Ovary (tissue), 10 donors: ENCODE measurements at places on chromosomes 2 and 18. TPM values are rescaled to one million over a fixed set of nuclear protein-coding genes. Genes with fewer than 3 reads are reported as not detected.

The GKN1 gene
- total RNA-seq, result not detected

The COL4A4 gene
- total RNA-seq, result 1.2 TPM

DNA sequence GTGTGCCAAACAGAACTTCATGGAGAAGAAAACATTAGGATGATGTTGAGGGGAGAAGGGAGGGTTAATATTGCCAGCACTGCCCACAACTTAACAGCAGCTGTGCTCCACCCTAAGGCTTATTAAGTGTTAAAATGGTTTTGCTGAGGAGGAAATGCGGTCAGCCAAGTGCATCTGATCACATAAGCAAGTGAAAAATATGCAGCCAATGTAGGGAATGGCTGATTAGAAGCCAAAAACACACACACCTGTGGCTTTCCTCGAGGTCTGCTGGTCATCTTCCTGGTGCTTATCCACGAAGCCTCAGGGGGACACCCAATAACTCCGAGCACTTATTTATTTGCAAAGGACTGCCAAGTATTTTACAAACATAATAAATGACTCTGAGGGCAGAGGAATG, 66.3 kb upstream of the GPR45 start:
- no peak overlapping the region for H3K4me3 ChIP-seq
- no peaks in the 10 kb centered on the region for H3K27me3 ChIP-seq
- no peak overlapping the region for H3K27ac ChIP-seq
- H3K36me3 ChIP-seq, result no peaks in the 10 kb centered on the region
- no peaks in the 10 kb centered on the region for H3K4me1 ChIP-seq
- DNase-seq, result no peak

The RBMS1 gene
- total RNA-seq, result 91.9 TPM

GRCh38 chr2:70510313-70510712, 43.3 kb downstream of the TGFA start:
- no peak overlapping the region for H3K4me3 ChIP-seq
- H3K27me3 ChIP-seq, result no peaks in the 10 kb centered on the region
- no peaks in the 10 kb centered on the region for H3K4me1 ChIP-seq
- no peak overlapping the region for H3K27ac ChIP-seq
- no peak for DNase-seq
- no peaks in the 10 kb centered on the region for H3K36me3 ChIP-seq

DNA sequence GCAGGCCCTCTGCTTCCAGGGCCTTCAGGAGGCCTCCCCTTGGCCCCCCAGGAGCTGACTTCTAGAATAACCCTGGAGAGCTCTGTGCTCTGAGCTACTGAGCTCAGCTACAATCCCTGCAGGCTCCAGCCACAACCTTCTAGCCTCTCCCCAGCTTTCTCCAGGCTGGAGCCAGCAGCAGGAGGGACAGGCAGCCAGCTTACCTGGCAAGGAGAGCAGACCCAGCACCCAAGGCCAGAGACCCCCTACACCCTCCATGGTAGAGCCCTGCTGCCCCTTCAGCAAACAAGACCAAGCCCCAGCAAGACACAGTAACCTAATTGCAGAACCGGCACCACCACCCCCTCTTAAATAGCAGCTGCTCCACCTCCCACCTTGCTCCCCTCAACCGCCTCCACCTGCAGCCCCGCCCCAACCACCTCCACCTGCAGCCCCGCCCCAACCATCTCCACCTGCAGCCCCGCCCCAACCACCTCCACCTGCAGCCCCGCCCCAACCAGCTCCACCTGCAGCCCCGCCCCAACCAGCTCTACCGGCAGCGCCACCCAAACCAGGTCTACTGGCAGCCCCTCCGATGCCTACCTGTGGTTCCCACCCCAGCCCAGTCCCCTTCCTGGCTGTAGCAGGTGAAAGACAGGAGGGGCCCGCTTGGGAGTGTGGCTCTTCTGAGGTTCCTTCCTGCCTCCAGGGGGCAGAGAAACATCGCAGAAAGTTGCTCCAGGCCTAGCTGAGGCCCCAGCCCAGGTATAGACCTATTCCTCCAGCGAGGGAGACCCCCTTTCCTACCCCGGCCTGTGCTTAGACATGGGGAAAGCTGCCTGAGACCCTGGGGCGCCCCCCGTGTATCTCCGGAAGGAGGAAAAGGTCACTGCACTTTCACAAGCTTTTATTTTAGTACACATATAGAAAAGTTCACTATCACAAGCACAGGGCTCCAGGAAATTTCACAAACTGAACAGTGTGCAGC, at the start of gene ASTL:
ASTL (minus strand) TSS at position 324 of the 967 bp plus-strand sequence; CDS start at position 258, 66 bp downstream.
- H3K27ac ChIP-seq, result no peak within 1 kb of the TSS
- H3K36me3 ChIP-seq, result no peaks in the 10 kb centered on the region
- no peaks in the 10 kb centered on the region for H3K4me1 ChIP-seq
- no peak for DNase-seq
- no peaks in the 10 kb centered on the region for H3K27me3 ChIP-seq
